ENCODE measurements at places on chromosomes 3 and 15. TPM values are rescaled to one million over a fixed set of nuclear protein-coding genes. Genes with fewer than 3 reads are reported as not detected.

- no peak overlapping the region for H3K4me3 ChIP-seq
- no peaks in the 10 kb centered on the region for H3K27me3 ChIP-seq
- no peaks in the 10 kb centered on the region for H3K4me1 ChIP-seq
- no peak for DNase-seq
Observed at GRCh38 chr15:41819455-41820050, 8.3 kb upstream of the JMJD7 start.

GRCh38 chr3:5564278-5564666 lies 376.8 kb downstream of the EDEM1 start:
- H3K4me3 ChIP-seq = no peak overlapping the region
- no peak for DNase-seq
- H3K36me3 ChIP-seq = no peaks in the 10 kb centered on the region
- H3K27ac ChIP-seq = no peak overlapping the region
- no peaks in the 10 kb centered on the region for H3K27me3 ChIP-seq

Gene NSUN3
- 13.5 TPM for polyA plus RNA-seq

Gene LRRC2
- not detected for polyA plus RNA-seq

- H3K27me3 ChIP-seq = no peaks in the 10 kb centered on the region
- no peak overlapping the region for H3K4me3 ChIP-seq
- no peak overlapping the region for H3K27ac ChIP-seq
- H3K36me3 ChIP-seq = no peaks in the 10 kb centered on the region
Observed at GRCh38 chr3:73080216-73080966, 18.9 kb downstream of the EBLN2 start.

DNA sequence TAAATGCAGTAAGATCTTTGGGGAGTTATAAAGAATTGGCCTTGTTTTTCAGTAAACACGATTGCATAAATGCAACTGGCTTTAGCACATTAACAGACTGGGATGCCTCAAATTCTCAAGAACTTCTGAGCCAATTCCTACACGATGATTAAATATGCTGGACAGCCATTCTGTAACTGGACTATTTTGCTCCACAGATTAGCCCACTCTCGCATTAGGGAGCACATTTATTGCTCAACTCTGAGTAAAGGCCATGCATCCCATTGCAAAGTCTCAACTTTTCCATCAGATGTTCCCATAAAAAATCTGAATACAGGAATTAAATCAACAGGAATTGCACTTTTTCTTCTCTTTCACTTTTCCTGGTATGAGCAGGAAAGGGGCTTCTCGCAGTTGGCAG lies 66.7 kb upstream of the PRICKLE2 start:
- no peak for DNase-seq
- H3K36me3 ChIP-seq = no peaks in the 10 kb centered on the region
- H3K27ac ChIP-seq = no peak overlapping the region
